Activated CD4-positive, alpha-beta T cell treated with anti-CD3 and anti-CD28 coated beads, Interleukin-2, amount 50 U/mL, for 1 hour (primary cell): ENCODE measurements at places on chromosomes 16 and 17.

DNA sequence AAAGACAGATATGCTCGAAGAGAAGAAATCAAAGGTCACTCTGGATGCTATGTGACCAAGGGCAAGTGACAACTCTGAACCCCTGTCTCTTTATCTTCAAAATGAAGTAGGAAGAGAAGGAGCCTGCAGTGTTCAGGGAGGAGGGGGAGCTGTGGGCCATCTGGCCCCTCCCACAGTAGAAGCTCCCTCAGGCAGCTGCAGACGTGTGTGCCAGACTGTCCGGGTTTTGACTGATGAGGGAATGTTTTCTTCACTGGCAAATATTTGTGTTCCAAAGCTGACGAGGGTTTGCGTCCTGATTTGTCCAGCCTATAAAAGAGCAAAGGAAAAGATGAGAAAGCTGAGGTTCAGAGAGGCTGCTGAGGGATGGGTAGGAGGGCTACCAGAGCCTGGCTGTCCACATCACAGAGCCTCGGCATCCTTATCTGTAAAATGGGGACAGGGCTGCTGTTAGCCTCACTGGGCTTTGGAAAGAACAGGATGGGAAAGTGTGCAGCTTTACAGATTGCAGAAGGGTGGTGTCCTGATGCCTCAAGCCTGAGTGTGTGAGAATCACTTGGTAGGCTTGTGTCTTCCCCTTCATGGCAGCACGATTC is 1.8 kb upstream of the GINS2 start:
- DNase-seq: no peak

DNA sequence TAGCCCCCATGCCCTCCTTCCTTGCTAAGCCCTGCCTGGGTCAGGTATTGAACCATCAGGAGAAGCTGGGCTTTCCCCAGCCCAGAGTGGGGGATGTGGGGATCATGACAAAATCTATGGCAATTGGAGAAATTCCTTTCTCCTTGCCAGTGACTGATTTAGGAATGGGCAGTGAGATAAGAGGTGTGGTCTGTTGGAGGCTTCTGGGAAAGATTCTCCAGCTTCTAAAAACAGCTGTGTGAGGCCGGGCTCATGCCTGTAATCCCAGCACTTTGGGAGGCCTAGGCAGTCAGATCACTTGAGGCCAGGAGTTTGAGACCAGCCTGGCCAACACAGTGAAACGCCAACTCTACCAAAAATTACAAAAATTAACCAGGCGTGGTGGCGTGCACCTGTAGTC is 69.1 kb downstream of the SRCIN1 start:
- no peak for DNase-seq

GRCh38 chr17:30970831-30971567 is at the start of gene RNF135:
Gene RNF135 (plus strand): TSS chr17:30971039. CDS start chr17:30971074, 35 bp downstream.
- peak; percentile 54 for DNase-seq

GRCh38 chr16:68287276-68288251 is 23.2 kb downstream of the SLC7A6OS start:
- DNase-seq: peak; percentile 34

DNA sequence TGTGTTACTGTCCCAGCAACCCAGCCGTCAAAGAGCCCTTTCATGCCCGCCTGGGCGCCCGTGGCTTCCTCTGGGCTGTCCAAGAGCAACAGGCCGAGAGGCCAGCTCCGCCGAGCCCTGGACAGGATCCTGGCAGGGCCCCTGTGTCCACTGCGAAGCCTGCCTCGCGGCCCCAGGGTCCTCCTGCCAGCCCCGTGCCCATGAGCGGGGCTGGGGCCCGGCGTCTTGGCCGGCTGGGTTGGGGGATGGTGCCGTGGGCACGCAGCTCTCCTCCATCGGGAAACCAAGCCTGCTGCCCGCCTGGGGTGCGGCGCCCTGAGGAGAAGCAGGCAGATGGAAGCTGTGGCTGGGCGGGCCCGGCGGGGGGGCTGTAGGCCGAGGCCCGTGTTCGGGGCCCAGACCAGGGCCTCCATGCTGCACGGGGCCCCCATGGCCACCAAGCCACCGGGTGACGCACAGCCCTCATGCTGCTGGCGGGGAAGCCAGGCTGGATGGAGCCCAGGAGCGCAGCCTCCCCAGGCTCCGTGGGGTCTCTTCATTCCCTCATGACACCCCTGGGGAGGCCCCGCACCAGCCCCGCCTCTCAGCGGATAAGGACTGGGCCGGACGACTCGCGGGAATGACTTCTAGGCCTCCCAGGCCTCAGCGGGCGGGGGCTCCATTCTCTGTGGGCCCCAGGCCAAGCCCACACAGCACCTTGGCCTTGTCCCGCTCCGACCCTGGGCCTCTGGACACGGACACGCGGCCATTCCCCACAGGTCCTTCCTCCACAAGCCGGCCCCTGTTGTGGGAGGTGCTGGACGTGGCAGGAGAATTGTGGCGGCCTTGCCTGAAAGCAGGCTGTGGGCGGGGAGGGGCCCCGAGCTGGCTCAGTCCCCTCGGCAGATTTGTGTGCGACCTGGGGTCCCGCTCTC is at the start of gene C1QTNF8:
Gene C1QTNF8 (minus strand): TSS at position 76 of the 914 bp plus-strand sequence. CDS start 1,322 bp downstream, outside the sequence.
- no peak for DNase-seq

- no peak for DNase-seq
Measured at GRCh38 chr17:77510133-77510796, 369.5 kb downstream of the SEC14L1 start.

GRCh38 chr16:49463529-49463928 is 89.9 kb downstream of the C16orf78 start:
- DNase-seq: peak; percentile 72

GRCh38 chr16:48687421-48688038 is 77.5 kb upstream of the N4BP1 start:
- no peak for DNase-seq

GRCh38 chr16:25033852-25034251 is 18.7 kb upstream of the ARHGAP17 start:
- no peak for DNase-seq

- no peak for DNase-seq
Measured at GRCh38 chr16:54748611-54749190, 182.0 kb upstream of the IRX5 start.

GRCh38 chr16:79484237-79484636 is 116.3 kb downstream of the MAF start:
- DNase-seq: no peak

GRCh38 chr17:49028271-49028670 is 31.1 kb downstream of the IGF2BP1 start:
- no peak for DNase-seq

- DNase-seq: no peak
Measured at GRCh38 chr17:40503154-40503553, 1.7 kb upstream of the TNS4 start.

GRCh38 chr16:72312828-72313227 is 140.9 kb upstream of the PMFBP1 start:
- DNase-seq: no peak

DNA sequence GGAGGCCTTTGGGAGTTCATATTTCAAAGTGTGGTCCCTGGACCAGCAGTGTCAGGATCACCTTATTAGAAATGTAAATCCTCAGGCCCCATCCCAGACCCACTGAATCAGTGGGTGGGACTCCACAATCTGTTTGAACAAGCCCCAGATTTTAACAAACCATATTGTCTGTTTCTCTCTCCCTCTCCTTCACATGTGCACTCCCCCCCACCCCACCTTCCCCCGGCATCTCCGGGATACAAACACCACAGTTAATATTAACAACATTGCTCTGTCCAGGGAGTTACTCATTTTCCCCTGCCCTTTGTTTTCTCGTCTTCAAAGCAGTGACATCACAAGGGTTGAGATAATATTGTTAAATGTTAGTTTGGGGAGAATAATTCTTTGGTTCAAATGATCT is 127.3 kb downstream of the KATNIP start:
- no peak for DNase-seq

DNA sequence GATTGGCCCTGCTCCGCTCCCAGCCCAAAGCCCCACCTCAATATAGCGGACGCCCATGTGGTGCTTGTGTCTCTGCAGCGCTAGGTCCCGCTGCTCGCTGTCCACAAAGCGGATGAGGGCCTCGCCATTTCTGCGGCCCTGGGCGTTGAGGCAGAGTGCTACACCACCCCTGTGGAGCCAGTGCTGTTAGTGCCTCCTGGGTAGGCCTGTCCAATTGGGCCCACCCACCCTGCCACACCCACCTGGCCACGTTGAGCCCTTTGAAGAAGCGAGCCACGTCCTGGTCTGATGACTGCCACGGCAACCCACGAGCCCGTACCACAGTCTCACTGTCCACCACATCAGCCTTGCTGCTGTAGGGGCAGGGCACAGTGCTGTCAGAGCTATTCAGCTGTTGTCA is 3.6 kb downstream of the ESRP2 start:
- no peak for DNase-seq

DNA sequence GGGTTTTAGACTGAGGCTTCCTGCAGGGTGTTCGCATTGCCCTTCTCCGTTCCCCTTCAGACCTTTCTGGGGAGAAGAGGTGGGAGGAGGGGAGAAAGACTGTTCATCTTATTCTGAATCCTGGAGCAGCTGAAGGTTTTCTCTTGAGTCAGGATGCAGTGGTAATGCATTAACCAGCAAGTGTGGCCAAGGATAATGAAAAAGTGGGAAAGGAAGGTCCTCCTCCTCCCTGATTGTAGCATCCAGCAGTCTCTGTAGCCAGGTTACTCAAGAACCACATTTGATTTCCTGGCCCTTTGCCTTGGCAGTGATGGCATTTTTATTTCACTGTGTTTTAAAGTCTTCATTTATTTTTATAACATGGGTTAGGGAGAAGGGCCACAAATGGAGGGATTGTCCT is 59.1 kb downstream of the CYLD start:
- no peak for DNase-seq

DNA sequence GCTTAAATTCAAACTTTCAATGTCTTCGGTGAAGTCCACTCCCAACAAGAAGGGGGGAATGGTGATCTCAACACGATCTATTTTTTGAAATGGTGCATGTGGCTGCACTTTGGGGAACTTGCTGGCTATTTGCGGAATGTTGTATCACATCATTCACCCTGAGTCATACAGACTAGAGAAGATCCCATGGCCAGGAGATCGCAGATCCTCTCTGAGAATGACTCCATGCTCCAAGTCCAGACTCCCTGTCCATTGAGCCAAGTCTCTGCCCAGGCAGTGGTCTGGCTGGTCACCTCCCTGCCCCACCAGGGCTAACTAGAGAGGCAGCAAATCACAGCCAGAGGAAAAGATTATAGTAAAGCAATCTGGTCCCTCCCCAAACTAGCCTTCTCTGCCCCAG is 120.6 kb downstream of the XYLT1 start:
- DNase-seq: no peak

DNA sequence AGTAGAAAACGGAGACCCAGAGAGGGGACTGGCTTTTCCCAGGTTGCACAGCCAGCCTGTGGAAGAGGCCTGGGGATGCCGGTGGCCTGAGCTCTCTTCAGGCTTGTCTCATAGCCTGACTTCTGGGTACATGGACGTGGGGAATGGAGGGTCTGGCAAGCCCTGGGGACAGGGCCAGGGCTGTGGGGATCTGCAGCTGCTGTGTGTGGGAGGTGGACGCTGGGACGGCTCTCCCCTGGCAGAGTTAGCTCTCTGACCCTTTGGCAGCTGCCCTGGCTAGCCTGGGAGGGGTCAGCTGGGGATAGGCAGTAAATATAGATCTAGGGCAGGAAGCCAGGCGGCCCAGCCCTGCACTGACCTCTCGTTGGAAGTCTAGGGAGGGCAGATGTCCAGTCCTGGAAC is 20.5 kb downstream of the SLC4A1 start:
- no peak for DNase-seq

GRCh38 chr17:43479948-43480347 is 3.8 kb upstream of the DHX8 start:
- no peak for DNase-seq

GRCh38 chr17:55811536-55811935 is 60.7 kb downstream of the PCTP start:
- no peak for DNase-seq

GRCh38 chr16:15613676-15614075 is 29.3 kb downstream of the MARF1 start:
- no peak for DNase-seq

GRCh38 chr17:73949903-73950592 is 253.4 kb upstream of the RPL38 start:
- DNase-seq: no peak

GRCh38 chr17:50501054-50501453 is 7.2 kb upstream of the MYCBPAP start:
- peak; percentile 30 for DNase-seq
